ENCODE measurements at places on chromosomes 4 and X.

DNA sequence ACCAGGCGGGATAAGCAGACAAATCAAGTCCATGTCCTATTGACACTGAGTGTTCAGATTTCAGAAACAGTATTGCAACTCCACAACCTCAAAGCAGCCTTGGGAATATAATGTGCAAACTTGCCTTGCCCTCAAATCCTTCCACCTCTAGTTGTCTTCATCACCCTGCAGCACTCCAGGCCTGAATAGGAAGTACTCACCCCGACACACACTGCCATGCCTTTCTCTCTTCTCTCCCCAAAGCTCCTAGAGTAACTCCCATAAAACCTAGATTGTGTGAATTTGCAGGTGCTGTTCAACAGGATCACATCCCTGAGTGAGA is 19.6 kb downstream of the ACSL1 start:
- no peak for DNase-seq

DNA sequence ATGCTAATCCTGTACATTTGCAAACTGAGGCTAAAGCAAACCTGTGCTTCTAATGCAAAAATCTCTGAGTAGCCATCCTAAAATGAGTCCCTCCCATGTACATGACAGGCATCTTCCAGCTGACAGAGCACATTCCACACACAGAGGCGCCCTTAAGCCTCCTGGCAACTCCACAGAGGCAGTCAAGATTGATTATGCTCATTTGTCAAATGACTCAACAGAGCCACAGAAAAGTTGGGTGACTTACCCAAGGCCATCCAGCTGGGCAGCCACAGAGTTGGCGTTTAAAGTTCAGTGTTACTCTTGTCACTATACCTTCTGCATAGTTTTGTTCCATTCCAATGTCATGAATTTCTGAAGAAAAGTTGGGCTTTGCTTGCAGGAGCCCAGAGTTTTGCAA is 394.6 kb upstream of the FGF13 start:
- DNase-seq = no peak

- DNase-seq = no peak
Observed at GRCh38 chrX:96861661-96862060, 22.0 kb upstream of the RPA4 start.

- DNase-seq = no peak
Observed at GRCh38 chrX:74781507-74782034, 143.7 kb downstream of the NEXMIF start.

- DNase-seq = peak; percentile 47
Observed at GRCh38 chrX:131812847-131813825, 210.0 kb upstream of the STK26 start.

- no peak for DNase-seq
Observed at GRCh38 chrX:25068340-25068739, 52.6 kb upstream of the ARX start.

DNA sequence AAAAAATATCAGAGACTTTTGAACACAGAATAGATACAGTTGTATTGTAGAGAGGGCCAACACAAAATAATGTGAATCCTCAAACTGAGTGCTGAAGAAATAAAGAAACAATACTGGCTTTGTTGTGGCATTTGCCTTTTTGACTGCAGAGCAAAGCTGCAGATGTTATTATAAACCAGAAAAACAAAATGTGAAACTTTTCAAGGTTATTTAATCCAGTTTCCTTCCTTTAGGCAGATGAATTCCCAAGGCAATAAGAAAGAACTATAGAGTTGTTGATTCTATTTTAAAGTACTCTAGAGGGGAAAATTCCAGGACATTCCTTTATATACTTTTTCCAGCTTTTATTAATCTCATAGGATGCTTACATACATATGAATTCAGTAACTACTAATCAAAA is 186.8 kb downstream of the NDST4 start:
- peak; percentile 13 for DNase-seq

- no peak for DNase-seq
Observed at GRCh38 chr4:184232975-184233374, 15.3 kb upstream of the ENPP6 start.

- DNase-seq = peak; percentile 59
Observed at GRCh38 chr4:78155616-78156105, 98.5 kb downstream of the FRAS1 start.

DNA sequence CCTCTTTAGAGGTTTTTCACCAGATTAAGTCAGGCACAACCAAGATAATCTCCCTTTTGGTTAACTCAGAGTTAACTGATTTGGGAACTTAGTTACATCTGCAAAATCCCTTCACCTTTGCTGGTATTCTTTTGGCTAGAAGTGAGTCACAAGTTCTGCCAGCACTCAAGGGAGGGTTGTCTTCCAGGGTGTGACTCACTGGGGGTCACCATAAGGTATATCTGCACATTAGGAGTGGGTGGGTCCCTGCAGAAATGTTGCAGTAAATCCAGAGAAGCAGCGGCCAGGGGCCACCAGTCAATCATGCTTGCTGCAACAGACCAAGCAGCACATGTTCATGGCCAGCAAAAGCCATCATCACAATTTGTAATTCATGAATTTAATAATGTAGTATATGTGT is 59.8 kb upstream of the MAML3 start:
- no peak for DNase-seq

- no peak for DNase-seq
Observed at GRCh38 chr4:53484911-53485657, 106.2 kb downstream of the LNX1 start.

DNA sequence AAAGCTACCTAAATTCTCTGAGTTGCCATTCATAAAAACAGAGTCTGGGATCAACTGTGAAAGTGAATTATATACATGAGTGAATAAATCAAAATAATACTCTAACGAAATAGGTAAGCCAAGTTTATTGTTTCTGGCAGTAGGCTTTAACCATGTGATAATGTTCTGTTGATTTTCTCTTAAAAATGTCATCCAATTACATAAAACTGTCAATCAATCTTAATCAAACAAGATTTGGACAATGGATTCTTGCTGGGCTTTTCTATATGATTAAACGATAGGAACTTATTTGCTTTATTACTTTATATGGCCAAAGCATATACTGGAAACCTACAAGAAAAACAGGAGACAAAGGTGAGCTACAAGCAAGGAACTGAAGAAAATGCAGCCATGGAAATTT is 148.8 kb downstream of the INPP4B start:
- DNase-seq = no peak

DNA sequence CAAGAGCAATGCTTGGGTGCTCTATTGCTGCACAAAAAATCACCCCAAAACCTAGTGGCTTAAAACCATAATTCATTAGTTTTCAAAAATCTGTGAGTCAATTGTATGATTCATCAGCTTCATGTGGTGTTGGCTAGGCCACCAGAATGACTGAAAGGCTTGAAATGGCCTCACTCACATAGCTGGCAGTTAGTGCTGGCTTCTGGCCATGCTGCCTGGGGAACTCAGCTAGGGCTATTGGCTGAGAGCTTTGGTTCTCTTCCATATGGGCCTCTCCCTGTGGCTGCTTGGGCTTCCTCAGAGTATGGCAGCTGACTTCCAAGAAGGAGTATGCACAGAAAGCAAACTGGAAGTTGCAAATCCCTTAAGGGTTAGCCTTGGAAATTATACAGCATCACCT is 3.1 kb upstream of the MTMR1 start:
- peak; percentile 45 for DNase-seq

DNA sequence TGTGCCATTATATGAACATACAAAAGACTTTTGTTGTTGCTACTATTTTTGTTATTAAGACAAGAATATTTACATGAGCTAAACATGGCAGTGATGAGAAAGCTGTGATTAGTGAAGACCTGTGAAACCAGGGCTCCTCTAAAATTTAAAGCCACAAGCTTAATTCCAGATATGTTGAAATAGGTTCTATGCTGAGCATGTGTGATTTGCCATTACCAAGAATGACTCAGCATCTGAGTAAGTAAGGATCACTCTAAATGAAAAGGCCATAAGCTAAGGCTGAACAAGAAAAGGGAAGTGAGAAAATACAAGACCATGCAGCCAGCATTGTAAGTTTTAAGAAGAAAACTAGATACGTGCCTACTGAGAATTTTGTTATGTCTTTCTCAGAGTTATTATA is 75.9 kb upstream of the CAMK2D start:
- DNase-seq = no peak

GRCh38 chr4:137069473-137069872 is 462.8 kb downstream of the PCDH18 start:
- no peak for DNase-seq

GRCh38 chr4:112557676-112558411 is 41.9 kb upstream of the NEUROG2 start:
- no peak for DNase-seq

DNA sequence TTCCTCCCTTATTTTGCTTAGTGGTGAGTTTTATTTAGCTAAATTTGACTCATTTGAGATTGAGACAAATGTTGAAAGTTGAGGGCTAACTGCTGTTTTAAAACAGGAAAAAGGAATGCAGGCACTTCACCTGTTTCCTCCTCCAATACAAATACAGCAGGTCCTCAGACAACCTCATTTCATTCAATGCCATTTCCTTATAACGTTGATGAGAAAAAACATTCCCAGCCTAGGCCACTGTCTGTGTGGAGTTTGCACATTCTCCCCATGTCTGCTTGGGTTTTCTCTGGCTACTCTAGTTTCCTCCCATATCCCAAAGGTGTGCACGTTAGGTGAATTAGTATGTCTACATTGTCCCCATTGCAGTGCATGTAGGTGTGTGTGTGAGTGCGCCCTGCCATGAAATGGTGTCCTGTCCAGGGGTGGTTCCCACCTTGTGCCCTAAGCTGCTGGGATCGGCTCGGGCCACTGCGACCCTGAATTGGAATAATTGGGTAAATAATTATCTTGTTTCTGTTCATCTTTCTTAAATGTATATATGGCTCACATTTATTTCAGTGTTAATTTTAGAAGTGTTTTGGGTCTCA is 21.9 kb downstream of the SMAD1 start:
- DNase-seq = no peak

GRCh38 chr4:156781852-156782251 is 189.7 kb downstream of the PDGFC start:
- no peak for DNase-seq

GRCh38 chrX:103782640-103783039 is 6.0 kb downstream of the PLP1 start:
- DNase-seq = no peak

DNA sequence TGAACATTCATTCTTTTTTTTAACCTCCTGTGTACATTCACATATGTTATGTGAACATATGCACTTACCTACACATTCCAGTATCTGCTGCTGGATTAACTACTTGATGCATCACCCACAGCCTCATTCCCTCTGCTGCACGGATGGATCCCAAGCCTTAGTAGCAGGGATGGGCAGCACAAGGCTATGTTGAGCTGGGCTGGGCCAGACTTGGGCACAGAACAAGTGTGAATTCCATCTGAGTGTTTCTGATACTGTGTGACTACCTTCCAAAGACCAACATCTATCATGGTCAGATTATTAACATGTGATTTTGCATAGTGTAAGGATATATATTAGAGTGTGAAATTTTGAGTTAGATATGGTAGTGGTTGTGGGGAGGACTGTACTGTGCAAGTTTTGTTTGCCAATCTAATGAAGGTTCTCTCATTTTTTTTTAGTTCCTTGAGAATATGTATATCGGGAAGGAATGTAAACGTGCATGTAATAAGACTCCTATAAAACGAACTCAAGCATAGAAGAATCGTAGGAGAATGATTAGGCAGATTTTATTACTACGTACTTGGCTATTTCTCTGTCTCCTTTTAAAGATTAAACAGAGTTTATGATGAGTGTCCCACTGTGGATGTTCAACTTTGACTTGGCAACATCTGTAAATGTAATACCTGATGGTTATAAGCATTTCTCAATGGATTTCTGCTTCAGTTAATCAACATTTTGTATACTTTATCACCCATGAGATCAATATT is 23.4 kb upstream of the STBD1 start:
- no peak for DNase-seq

DNA sequence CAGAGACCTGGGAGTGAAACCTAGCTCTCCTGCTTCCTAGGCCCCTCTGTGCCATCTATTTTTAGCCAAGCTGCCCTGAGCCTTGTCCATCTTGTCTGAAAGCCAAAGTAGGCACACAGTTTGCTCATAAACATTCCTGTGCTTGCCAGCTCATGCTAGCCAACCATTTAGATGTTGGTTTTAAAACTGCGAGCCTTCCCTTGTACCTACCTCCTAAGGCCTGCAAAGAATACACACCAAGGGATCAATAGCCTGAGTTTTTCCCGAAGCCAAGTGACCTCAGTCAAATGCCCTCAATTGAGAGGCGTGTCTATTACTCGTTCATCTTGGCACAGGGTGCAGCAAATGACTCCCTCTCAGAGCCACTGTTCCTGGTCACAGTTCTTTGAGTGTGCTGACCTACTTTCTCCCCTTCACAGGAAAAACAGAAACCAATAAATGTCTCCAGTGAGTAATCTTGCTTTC is 48.5 kb downstream of the ZCCHC12 start:
- no peak for DNase-seq

DNA sequence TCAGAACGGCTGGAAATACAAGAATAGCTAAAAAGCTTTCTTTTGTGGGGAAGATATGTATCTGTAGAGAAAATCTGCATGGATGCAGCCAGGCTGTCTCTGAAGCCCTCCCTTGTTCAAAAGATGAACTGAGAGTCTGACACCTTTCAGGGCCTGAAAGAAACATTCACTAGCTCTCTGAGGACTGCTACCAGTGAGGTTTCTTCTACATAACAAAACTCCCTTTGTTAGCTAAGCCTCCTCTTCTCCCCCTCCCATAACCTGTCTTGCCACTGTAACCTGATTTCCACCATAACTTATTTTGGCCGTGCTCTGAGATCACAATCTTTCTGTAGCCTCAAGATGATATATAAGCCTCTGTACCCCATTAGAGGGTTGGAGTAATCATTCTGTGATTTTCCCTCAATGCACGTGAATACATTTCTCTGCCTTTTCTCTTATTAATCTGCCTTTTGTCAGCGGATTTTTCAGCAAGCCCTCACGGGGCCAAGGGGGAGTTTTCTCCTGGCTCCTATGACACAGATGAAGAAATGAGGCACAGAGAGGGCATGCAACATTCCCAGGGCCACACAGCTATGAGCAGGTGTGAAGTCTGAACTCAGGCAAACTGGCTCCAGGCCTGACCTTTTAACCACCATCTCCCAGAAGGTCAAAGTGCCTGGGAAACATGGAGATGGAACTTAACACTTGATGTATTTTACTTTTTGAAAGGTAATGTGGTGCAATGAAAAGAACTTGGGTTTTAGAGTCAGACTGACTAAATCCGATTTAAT is 161.6 kb upstream of the PRDX4 start:
- DNase-seq = no peak

GRCh38 chrX:16101581-16101980 is 21.8 kb upstream of the GRPR start:
- no peak for DNase-seq

DNA sequence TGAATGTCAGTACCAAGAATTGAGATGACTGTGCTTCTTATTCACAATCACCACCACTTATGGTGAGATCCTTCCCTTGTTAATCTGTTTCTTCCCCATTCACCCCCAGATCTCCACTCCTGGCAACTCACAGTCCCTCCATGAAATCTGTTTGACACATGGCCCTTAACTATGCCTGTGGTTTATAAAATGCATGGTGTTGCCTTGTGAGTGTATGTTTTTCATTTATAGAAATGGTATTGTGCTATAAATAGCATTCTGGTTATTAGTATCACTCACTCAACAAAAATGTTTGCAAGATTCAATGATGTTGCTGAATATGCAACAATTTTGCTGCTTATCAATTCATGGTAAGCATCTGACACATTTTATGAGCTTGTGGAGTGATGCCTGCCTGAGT is 131.0 kb downstream of the PRKX start:
- no peak for DNase-seq
